ENCODE measurements at places on chromosomes 16 and 17. TPM values are rescaled to one million over a fixed set of nuclear protein-coding genes. Genes with fewer than 3 reads are reported as not detected.

DNA sequence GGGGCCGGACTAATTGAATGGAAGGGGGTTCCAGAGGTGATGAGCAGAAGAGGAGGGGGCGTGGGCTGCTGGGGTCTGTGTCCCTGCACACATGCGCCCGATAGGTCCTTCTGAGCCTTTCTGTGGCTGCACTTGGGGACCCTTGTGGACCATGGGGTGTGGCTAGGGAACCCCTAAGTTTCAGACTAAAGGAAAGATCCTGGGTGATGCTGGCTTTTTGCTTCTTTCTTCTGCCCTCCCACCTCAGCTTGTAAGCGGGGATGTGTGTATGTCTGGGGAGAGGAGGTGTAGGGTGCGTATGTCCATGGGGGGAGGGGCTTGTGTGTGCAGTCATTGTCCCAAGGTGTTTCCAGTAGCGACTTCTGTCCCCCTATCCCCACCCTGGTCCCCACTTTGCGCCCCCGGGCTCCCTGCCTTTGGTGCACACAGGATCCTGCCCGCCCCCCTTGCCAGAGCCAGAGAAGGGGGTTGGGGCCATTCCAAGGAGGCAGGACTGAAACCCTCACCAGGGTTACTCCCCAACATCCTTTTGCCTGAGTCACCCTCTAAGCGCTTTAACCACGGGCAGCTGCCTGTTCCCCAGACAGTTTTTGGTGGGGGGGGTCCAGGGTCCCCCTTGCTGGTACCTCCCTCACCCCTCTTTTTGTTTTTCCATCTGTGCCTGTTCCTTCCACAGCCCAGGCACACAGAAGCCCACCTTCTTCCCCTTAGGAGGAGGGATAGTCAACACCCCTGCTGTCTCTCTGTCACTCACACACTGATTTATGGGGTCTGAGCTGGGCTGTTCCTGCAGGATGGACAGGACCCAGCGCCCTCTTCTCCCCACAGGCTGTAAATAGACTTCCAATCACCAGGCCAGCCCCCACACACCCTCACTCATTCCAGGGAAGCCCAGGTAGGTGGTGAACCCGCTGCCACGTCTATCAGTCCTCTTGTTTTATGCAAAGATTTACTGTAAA is 83.2 kb downstream of the ARHGAP23 start:
- DNase-seq, result no peak

- DNase-seq, result no peak
These were observed 23.0 kb downstream of the WNT3 start for GRCh38 chr17:46795379-46795952.

DNA sequence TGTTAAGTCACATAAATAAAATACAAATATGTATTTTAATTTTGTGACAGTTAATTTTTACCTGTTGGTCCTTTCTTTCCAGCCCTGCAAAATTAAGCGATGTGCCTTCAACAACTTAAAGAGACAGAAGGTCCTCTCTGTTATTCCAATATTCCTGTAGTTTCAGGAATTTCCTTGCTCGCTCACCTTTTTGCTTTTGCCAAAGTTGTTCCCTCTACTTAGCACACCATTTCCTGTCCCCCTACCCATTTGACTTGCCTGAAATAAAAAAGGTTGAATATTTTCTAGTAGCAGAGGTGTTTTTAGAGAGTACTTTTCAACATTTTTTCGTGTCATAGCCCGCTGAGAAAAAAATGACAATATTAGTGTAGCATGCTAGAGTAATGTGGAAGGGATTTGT is 556 bp upstream of the MYH2 start:
- no peak for DNase-seq

- no peak for DNase-seq
These were observed 215.6 kb downstream of the MAP2K6 start for GRCh38 chr17:69630056-69630635.

DNA sequence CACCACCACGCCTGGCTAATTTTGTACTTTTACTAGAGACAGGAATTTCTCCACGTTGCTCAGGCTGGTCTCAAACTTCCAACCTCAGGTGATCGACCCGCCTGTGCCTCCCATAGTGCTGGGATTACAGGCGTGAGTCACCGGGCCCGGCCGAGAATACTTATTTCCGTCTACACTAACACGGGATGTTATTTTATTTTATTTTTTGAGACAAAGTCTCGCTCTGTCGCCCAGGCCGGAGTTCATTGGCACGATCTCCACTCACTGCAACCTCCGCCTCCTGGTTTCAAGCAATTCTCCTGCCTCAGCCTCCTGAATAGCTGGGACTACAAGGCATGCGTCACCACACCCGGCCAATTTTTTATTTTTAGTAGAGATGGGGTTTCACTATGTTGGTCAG is 9.5 kb upstream of the PDXDC1 start:
- DNase-seq, result no peak

DNA sequence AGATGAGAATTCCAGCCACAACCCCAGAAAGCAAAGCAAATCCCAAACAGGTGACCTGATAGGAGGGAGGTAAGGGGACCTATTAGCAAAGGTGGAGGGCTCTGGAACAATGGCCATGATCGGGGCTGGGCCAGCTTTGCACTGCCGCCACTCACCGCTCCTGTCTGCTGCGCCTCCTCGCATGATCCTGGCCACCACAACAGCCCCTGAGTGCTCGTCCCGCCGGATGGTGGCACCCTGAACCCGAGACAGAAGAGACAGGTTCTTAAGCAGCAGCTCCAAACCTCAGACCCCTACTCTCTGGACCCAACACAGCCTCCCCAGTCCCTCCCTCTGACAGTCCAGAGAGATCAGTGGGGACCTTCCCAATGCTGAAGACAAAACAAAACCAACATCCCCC is 5.3 kb downstream of the MPP3 start:
- DNase-seq, result no peak

DNA sequence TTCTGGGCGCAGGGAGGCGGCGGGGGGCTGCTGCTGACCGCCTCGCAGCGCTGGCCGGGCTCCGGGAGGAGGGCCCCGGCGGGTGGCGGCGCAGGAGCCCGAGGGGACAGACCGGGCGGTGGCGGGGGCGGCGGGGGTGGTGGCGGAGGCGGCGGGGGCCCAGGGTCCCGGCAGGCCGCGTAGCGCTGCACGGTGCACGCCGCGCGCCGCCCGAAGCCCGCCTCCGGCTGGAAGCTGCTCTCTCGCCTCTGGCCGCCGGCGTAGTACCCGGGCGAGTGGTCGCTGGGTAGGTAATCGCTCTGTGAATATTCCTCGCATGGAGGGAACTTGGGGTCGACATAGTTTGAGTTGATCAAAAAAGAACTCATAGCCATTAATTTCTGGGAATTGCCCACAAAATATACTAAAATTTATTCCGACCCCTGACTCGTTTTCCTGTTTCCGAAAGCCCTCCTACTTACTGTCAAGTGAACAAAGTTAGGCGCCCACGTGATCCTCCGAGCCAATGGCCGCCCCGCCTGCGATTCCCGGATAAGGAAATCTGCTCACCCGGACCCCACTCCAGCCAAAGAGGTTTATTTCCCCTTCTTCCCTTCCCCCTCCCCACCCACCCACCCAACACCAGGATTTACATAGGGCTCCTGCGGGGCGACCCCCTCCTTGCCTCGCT is at the start of gene HOXB4:
HOXB4 (minus strand) TSS at position 405 of the 670 bp plus-strand sequence; CDS start at position 374, 31 bp downstream.
- DNase-seq, result peak; percentile 52

DNA sequence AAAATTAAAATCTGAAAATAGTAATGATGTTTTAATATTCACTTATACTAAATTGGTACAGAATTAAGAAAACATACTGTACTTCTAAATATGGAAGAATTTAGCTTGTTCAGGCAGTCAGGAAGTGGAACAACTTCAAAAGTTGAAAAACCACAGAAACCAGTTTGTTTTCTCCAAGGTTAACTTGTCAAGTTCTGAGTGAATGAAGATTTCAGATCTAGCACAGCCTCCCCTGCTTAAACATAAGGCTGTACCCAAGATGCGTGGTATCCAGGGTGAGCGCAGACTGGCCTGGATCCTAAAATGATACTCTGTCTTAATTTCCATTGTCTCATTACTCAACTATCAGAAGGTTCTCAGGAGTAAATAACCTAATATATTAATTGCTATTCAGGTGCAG is 730.7 kb upstream of the KIF2B start:
- no peak for DNase-seq

DNA sequence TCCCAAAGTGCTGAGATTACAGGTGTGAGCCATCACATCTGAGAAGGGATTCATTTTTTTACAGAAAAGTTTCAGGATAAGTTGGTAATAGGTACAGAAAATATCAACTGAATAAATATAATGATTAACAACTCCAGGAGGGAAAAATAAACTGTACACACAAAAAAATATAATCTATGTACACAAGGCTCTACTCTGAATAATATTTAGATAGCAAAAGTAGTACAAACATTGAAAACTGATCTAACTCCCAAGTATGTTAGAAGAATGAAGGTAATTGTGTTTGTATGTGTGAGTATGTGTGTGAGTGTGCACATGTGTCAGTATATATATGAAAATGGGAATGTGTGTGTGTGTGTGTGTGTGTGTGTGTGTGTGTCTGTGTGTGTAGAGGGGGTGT is 20.4 kb downstream of the TUBD1 start:
- no peak for DNase-seq

- peak; percentile 51 for DNase-seq
These were observed 711 bp downstream of the ALYREF start for GRCh38 chr17:81890447-81891302.

DNA sequence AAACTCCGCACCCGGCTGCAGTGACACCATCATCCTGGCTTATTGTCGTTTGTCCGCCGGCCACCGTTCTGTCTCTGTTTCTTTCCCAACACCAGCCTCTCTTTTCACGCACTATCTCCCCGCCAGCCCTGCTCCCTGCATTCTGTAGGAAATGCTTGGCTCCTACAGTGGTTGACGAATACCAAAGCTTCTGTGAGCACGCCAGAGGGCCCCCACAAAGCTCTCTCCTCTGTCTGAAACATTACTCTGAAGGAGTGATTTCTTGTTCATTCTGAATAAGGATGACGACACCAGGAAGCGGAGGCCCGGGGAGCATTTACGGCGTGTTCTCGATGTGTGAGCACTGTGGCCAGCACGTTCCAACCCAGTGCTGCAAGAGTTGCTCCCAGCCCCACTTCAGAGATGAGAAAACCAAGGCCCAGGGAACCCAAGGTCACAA is 58.8 kb downstream of the ADCY9 start:
- DNase-seq, result no peak

- no peak for DNase-seq
These were observed 7.6 kb downstream of the CYTH1 start for GRCh38 chr17:78774453-78774852.

GRCh38 chr16:66057057-66057456 is 309.4 kb upstream of the CDH5 start:
- no peak for DNase-seq

- DNase-seq, result no peak
These were observed 12.6 kb downstream of the PHB1 start for GRCh38 chr17:49401971-49402611.

DNA sequence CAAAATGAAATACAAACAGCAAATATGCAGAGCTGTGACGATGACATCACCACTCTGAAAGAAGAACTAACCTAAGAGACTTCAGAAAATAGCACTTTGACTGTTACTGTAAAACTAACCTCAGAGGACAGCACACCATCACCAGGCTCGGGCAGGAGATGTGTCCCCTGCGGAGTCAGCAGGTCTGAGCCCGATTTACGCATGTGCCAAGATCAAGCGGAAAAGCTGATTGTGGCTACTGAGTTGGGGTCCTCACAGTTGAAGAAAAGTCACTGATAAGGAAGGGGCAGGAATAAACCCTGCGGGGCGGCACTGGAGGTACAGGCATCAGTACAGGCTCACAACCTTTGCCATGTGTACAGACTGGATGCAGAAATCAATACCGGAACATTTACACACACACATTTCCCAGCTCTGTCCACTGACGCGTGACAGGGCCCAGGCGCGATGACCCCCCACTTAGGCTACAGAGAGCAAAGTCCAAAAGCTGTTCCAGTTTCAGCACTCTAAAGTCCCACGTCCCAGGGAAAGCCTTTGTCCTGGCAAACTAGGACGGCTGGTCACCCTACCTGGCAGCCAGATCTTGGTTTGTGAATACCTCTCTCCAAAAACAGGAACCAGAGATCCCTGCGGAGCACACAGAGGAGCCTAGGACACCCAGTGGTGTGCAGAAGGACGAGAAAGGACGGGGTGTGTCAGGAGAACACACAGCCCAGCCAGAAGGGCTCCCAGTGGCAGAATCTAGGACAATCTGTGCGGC is 21.5 kb downstream of the TRAP1 start:
- DNase-seq, result no peak

DNA sequence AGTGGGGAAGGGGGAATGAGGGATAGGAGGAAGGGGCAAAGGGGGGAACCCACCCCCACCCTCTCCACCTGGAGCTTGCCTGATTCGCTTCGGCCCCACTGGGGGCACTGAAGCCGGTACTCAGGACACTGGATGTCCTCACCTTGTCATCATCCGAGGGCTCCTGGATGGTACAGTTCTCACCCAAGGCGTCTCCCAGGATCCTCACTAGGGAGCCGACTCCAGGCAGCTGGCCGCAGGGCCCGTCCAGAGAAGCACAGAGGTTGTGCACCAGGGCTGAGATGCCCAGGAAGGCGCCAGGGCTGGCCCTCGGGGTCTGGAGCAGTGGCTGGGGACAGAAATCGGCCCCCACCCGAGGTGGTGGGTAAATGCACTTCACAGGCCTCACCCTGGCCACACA is 92.3 kb downstream of the LITAF start:
- no peak for DNase-seq

Gene RAD51C
- total RNA-seq, result 15.8 TPM

Gene B9D1
- 13.8 TPM for total RNA-seq

Gene KRTAP3-1
- not detected for total RNA-seq

Gene BICDL2
- not detected for total RNA-seq

Gene FBXW10B
- not detected for total RNA-seq

Gene MFAP4
- total RNA-seq, result not detected

Gene WFDC1
- not detected for total RNA-seq

Measured in dermis microvascular lymphatic vessel endothelial cell (primary cell).